ENCODE measurements at places on chromosomes 16 and 17.
A peak's percentile ranks its signal among the peaks of the same experiment; 100 is the strongest.

- no peak for DNase-seq
Observed at GRCh38 chr16:56971768-56972043, 10.0 kb downstream of the CETP start.

DNA sequence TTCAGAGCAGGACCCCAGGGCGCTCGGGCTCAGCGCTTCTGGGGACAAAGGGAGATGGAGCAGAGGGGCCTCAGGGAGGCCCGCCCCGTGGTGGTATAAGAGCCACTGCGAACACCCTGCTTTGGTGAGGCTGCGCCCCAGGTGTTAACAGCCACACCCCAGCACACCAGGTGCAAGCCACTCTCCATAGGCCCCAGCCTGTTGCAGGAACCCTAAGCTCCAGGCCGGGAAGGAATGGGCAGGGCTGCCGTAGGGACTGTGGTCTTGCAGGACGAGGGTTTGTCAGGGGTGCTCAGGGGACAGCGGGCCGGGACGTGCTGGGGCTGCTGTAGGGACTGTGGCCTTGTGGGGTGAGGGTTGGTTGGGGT, 17.0 kb upstream of the SSTR5 start:
- DNase-seq: no peak

- DNase-seq: no peak
Observed at GRCh38 chr16:49854188-49854795, 1.6 kb downstream of the ZNF423 start.

DNA sequence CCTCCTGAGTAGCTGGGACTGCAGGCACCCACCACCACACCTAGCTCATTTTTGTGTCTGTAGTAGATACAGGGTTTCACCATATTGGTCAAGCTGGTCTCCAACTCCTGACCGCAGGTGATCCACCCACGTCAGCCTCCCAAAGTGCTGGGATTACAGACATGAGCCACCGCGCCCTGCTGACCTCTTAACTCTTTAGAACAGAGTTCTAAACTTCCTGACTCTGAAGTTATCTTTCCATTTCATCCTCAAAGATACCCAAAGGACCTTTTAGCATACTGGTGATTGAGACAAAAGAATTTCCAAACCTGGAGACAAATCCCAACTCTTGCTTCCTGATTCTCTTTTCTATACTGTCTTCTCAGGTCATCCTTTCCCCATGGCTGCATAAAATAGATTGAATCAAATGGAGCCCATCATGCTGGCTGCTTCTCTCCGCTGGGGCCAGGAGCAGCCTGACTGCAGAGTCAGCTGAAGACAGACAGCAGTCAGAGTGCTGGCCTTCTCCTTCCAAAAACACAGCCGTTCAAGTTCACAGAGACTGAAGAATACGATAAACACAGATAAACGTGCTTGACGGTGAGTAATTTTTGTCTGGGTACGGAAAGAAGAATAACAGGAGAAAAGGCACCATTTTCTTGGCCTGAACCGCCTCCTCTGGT, 76.5 kb upstream of the ATF7IP2 start:
- no peak for DNase-seq

DNA sequence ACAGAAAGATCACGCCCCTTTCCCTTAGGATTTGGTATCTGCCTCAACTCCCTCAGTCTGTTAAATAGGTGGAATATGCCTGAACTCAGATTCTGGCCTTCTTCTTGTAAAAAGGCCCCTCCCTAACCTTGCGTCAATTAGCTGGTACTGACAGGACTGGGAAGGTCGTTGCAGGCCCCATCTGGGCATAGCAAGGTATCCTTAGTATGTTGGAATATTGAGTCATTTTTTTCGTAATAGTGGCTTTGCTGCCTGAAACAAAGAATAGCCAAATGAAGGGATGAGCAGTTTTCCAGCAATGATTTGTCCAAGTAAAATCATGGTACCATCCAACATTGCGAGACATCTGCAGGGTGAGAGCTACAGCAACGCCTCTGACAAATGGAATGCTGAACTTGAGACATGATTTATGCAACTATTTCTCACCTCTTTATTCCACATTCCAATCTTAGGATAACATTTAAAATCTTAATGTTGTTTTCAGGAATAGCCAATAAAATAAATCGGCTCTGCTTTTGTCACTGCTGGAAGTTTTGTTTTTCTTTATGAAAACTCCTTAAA, 39.3 kb upstream of the BRD7 start:
- no peak for DNase-seq

DNA sequence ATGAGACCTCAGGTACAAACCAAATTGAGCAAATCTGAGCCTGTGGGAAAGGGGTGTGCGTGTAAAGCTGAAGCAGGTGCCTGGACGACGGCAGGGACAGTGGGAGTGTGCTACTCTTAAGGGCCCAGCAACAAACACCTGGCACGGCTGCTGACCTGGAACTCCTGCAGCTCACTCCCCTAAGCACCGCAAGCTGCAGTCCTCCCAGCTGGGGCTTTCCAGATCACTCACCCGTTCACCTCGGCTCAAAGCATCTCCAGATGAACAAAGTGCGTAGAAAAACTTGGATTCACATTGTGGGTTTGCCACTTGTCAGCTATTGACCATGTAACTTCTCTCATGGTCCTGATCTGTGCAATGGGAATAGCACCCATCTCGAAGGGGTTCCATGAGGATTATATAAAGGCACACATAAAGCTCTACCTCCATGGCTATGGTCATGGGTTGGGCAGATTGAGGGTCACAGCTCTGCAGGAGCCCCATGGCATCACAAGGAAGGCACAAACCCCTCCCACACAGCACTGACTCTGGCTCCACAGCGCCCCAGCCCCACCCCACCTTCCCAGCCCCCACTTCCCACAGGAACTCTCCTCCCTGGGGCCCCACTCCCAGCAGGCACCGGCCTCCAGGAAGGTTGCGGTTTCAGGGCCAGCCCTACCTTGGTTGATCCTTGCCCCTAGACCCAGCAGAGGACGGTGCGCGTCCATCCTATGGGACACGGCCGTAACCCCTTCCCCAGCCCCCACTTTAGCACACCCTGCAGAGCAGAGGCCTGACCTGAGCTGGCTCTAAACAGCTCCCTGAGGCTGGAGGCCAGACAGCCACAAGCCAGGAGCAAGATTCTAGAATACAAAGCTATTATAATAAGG, 21.9 kb downstream of the ST3GAL2 start:
- no peak for DNase-seq

- DNase-seq: no peak
Observed at GRCh38 chr16:608019-608418, 18.2 kb downstream of the RAB40C start.

DNA sequence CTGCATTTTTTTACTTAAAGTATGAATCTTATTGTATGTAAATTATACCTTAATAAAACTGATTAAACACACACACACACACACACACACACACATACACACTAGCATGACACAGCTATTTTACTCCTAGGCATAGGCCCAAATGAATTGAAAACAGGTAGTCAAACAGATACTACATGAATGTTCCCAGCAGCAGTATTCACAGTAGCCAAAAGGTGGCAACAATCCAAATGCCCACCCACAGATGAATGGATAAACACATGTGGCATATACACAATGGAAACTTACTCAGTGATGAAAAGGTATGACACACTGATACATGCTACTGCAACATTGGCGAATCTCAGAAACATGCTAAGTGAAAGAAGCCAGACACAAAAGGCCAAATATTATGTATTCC, 223.5 kb downstream of the CYB561 start:
- no peak for DNase-seq

DNA sequence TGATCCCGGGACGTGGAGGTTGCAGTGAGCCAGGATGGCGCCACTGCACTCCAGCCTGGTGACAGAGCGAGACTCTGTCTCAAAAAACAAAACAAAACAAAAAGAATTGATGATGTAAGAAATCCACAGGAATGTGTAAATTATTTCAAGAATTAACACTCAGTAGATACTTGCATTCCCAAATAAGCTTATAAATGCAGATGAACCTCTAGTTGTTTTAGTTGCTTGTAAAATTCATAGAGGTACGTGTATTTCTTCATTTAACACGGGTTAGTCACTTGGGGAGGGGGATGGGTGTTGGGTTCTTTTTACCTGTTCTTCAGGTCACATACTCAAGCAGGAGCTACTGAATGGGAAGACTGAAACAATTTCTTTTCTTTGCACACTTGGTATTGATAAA, 55.7 kb upstream of the FBXO47 start:
- DNase-seq: no peak

- DNase-seq: no peak
Observed at GRCh38 chr17:48550502-48551213, 5.7 kb upstream of the HOXB2 start.

GRCh38 chr17:82519971-82520903, 705 bp downstream of the FOXK2 start:
- peak; percentile 33 for DNase-seq

DNA sequence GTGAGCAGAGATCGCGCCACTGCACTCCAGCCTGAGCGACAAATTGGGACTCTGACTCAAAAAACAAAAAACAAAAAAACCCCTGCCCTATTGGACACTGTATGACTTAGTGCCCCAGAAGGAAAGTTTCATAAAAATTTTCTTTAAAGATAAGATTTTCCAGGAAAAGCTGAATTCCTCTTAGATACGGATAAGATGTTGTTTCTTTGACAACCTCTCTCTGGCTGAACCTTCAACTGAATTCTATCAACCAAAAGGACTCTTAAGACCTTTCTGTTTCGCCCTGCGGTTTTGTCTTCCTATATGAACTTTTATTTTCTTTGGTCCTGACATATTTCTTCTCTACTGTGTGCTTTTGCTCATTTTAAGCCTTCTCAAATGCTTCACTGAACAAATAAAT, 35.8 kb downstream of the CPPED1 start:
- DNase-seq: no peak

- no peak for DNase-seq
Observed at GRCh38 chr16:8199390-8199789, 390.9 kb downstream of the TMEM114 start.

DNA sequence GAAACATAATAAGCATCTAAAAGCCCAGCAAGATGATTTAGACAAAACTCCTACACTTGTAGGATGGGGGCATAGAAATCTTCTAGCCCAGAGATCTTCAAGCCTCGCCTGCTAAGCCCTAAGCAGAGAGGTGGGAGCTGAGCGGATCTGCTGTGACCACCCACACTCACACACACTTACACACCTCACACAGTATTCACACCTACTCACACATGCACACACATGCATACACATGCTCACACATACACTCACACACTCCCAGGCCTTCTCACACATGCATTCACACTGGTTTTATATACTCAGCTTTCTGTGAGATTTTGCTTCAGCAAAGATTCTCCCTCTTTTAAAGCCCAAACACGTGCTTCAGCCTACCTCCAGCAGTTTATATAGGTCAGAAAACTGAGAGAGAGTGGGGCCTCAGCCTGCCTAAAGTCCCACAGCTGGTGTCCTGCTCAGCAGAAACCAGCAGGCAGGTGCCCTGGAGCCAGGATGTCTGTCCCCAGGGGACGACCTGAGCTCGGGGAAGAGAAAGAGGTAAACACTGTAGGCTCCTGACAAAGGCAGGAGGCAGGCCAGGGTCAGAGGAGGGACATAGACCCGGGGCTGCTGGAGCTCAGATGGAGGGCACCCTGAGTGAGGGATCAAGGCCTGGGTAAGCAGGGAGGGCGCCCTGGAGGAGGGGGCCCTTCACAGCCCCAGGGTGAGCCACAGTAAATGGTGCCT, 12.0 kb upstream of the KRT19 start:
- no peak for DNase-seq

GRCh38 chr17:67557921-67558320, 159.8 kb upstream of the NOL11 start:
- DNase-seq: no peak

DNA sequence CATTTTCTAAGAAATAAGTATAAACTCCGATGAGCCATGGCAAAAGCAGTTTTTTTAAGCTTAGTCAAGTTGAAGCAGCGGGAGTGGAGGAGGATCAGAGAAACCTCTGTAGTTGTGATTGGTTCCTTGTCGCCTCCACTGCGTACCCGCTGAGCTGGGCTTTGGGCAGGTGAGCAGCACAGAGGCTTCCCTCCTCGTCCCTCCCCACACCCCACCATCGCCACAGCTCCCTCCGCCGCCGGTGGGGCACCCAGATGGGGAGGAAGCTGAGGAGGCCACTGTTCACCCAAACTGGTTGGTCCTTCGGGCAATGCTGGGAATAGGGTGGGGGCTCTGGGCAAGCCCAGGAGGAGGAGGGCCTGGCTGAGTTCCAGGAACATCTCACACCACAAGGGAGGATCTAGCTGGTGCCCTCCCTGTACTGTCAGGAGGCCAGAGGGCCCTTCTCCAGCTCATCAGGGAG, 5.2 kb upstream of the MRPL38 start:
- DNase-seq: no peak

DNA sequence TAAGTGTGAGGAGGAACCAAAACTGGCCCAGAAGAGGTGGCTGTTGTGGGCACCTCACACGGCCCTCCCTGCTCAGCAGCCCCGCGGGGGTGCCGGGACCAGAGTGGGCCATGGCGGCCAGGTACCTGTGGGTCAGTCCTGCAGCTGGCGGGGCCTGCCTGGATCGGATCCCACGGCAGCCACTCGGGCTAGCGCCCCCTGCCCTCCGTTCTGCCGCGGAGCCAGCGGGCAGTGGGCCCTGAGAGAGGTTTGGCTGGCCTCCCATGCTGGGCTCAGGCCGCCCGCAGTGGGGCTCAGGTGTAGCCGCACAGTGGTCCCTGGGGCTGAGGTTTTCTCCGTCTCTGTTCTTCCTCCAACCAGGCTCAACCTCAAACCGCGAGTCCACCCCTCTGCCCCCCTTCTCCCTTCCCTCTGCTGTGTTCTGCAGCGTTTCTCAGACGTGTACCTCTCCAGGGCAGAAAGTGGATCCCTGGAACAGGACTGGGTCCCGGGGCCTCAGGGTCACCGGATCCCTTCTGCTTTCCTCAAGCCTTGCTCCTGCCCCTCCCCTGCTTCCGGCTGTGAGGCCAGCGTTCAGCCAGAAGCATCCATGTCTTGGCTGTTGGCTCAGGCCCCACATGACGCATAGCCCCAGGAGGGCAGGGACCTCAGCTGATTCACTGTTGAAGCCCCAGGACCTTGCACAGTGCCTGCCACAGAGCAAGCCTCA, 28.6 kb upstream of the ITGA3 start:
- no peak for DNase-seq

- DNase-seq: no peak
Observed at GRCh38 chr17:78990349-78991016, 10.8 kb upstream of the LGALS3BP start.

DNA sequence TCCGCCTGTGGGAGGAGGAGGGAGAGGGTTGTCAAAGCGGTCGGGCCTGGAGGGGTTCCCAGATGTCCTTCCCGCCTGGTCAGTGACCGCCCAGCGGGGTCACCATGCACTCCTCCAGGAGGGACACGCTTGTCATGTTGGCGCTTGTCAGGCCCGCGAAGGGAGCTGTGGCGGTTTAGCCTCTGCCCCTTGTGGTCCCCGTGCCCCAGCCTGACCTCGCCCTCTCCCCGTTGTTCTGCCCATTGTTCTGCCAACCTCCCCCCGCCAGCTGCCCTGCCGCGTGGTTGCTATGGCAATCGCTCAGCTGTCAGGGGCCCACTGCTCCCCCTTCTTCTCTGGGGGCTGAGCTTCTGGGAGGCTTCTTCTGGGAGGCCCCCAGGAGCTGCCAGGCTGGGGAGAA, 146.4 kb upstream of the CIBAR2 start:
- DNase-seq: no peak

Data from activated CD4-positive, alpha-beta T cell treated with anti-CD3 and anti-CD28 coated beads, Interleukin-2, amount 50 U/mL, for 1 hour (primary cell).